ENCODE measurements at places on chromosomes 7 and 10.
A peak's percentile ranks its signal among the peaks of the same experiment; 100 is the strongest.

- no peak for DNase-seq
These were observed 88.3 kb downstream of the CPEB3 start for GRCh38 chr10:92202536-92202935.

GRCh38 chr7:7970531-7971307 lies 2.1 kb downstream of the GLCCI1 start:
- peak; percentile 37 for DNase-seq

- no peak for DNase-seq
These were observed 310.6 kb upstream of the PLXDC2 start for GRCh38 chr10:19505320-19506312.

DNA sequence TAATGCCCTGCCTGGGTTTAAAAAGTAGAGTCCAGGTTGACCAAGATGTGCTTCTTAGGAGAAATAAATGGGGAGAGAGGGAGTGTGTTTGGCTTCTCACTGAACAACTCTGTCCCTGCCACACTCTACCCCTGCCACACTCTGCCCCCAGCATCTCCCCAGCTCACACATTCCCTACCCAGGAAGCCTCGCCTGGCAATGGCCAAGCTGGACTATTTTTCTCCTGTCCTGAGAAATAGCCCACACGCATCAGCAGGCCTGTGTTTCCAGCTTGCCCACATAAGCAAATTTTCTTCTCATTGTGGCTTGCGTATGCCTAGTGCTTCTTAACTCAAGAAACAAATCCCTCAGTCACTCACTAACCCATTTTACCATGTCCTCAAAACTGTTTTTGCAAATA lies 1.8 kb downstream of the LRRC18 start:
- no peak for DNase-seq

GRCh38 chr10:34736976-34737771 lies 77.9 kb downstream of the PARD3 start:
- no peak for DNase-seq

GRCh38 chr7:148253629-148254028 lies 336.9 kb upstream of the C7orf33 start:
- no peak for DNase-seq

GRCh38 chr10:8829592-8829991 lies 775.1 kb downstream of the GATA3 start:
- DNase-seq: no peak

DNA sequence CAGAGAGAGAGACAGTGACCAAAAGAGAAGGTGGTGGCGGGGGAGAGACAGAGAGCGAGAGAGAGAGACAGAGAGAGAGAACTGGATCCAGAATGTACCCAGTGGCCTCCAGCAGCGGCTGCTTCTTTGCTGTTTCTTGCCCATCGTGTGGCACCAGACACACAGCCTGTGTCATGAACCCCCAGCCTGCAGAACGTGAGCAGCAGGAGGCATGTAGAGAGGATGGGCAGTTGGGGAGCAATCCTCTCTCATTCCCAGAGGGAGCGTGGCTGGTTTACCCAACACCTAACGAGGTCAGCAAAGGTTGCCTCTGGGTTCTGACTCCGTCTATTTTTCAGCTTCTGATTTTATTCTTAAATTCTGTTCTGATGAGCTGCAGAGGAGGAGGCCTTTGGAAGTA lies 168.1 kb downstream of the ADARB2 start:
- no peak for DNase-seq

DNA sequence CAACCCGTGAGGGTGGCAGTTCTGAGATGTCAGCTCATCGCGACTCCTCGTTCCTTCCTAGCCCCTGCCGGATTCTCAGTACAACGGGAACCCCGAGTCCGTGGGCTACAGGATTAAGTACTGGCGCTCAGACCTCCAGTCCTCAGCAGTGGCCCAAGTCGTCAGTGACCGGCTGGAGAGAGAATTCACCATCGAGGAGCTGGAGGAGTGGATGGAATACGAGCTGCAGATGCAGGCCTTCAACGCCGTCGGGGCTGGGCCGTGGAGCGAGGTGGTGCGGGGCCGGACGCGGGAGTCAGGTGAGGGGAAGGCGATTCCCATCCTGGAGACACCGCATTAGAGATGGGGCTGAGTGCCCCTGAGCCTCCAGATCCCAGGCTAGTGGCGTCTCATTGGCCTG lies 568.1 kb upstream of the FOXK1 start:
- DNase-seq: no peak

- DNase-seq: no peak
These were observed 5.5 kb downstream of the DNTT start for GRCh38 chr10:96309628-96310320.

- no peak for DNase-seq
These were observed 16.7 kb downstream of the UBTD1 start for GRCh38 chr10:97515271-97515978.

- DNase-seq: no peak
These were observed 496.9 kb downstream of the CCSER2 start for GRCh38 chr10:84825330-84825729.

- DNase-seq: no peak
These were observed 18.5 kb downstream of the RAPGEF5 start for GRCh38 chr7:22338411-22338810.

DNA sequence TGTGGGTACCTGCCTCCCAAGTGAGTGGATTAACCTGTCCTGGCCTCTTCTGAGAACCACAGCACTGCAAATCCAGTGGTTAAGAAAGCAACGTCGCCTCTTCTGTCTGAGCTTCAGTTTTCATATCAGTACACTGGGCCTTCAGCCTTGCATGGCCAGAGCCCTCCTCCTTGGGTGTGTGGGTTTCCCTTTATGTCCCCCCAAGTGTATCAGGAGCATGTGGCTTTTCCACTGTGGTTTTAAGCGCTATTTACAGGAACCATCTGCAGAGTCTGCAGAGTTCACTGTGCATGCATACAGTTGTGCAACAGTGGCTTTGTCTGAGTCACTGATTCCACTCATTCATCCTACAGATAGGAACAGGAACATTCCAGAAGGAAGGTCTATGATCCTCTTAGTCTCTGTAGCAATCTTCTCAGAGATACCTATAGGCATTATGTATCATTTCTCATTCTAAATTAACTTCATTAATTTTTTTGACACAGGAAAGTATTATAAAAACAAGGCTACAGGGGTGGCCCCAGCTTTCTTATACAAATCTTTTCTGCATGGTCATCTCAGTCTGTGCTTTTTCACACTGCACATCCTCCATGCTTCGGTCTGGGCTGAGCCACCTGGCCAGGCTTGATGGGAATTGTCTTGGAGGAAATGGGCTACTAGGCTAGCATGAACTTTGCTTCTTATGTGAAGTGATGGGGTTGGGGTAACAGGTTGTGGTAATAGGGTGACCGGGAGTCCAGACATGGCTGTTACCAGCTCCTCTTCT lies 17.1 kb downstream of the MBL2 start:
- no peak for DNase-seq

GRCh38 chr7:157975401-157976372 lies 611.9 kb downstream of the PTPRN2 start:
- no peak for DNase-seq

DNA sequence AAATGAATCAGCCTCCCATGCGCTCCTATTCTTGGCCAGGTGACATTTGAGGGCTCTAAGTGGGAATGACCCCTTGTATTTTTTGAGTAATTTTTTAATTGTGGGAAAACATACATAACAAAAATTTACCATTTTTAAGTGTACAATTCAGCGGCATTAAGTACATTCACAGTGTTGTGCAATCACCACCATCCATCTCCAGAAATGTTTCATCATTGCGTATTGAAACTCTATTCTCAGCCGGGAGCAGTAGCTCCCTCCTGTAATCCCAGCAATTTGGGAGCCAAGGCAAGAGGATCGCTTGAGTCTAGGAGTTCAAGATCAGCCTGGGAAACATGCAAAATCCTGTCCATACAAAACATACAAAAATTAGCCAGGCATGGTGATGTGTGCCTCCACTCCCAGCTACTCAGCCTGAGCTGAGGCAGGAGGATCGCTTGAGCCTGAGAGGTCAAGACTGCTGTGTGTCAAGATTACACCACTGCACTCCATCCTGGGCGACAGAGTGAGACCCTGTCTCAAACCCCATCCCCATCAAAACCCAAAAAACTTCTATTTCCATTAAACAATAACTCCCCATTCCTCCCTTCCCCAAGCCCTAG lies 2.5 kb downstream of the ANTXRL start:
- no peak for DNase-seq

DNA sequence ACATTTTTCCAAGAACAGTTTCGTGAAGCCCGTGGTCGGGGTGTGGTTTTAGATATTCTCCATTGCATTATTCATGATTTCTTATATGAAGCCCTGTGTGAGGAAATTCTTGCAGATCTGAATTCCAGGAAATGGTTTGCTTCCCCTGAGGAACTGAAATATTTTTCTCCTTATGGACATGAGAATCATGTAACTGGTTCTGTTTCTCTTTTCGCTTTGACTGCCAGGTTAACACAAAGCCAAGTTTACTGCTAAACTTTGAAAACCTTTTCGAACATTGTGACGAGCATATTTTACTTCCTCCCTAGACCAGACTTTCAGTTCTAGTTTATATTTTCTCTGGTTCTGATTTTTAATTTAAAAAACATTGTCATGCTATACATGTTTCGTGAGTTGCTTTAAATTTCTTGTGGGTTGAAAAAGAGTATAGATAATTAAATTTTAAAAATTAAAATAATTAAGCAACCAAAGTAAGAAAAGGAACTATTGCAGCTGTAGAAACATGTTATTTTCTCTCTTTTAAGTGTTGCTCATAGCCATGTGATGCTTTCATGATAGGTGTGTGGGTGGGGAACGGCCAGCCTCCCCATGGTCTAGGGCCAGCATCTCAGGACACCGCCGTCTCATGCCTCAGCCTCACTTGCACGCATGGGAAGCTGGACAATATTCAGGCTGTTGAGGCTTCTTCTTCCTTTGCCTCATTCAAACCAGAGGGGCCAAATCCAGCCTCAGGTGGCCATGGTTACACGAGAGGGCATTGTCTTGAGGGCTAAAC lies 97.1 kb downstream of the CREB5 start:
- DNase-seq: no peak

GRCh38 chr10:54905578-54906192 lies 104.7 kb upstream of the PCDH15 start:
- DNase-seq: no peak

DNA sequence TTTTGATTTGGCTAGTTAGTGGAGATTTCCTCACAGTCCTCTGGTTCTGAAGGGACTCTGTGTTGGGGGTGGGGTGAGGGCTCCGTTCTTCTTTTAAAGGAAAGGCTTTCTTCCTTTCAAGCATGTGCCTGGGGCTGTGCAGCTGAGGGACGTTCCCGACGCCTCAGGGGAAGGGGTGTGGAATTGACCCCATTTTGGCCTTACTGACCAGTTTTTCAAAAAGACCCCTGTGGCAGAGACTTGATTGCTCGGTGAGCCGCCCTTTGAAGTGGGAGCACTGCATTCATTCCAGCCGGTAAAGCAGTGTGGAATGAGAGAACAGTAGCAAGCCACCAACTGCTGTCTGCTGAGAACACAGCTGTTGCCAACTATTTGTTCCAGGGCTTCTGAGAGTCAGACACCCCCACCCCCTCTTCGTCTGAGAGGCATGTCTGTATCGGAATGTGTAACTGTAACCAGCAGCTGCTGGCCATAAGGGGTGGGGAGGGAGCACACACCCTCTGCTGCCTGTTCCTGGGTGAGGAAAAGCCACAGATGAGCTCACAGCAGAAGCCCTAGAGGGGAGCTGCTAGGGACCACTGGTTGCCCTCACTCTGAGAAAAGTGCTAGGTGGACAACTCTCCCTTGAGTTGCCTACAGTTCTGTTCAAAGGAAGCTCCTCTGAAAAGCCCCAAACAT lies 33.2 kb downstream of the WBP1L start:
- DNase-seq: no peak

DNA sequence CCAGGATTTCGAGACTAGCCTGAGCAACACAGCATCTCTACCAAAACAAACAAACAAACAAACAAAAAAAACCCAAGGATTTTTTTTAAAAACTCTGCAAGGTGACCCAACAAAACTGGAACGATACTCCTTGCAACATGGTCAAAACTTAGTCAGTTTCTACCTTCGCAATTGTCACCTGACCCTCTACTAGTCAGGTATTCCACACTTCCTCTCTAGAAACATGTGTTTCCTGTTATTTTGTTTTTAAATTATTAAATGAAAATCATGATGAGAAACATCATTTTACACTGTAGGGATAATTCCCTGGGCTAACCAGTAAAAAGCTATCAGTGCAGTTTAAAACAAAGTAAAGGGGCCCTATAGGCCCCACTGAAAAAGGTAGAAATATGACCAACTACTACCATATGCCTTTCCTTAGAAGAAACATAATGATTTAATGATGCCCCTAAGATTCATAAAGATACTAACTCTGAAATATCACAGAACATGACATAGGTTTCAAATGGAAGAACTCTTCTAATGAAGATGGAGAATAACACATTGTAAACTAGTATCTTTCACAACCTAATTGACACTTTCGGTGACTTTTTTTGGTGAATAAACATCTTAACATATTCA lies 8.7 kb downstream of the BRAF start:
- DNase-seq: no peak
